ENCODE measurements at places on chromosomes 5 and 9.

- H3K27me3 ChIP-seq: peaks cover 90% of the 10 kb centered on the region
- H3K27ac ChIP-seq: no peak overlapping the region
- no peak for DNase-seq
- no peaks in the 10 kb centered on the region for H3K36me3 ChIP-seq
- H3K4me3 ChIP-seq: no peak overlapping the region
Observed at GRCh38 chr5:55222092-55222984, 4.8 kb downstream of the MCIDAS start.

DNA sequence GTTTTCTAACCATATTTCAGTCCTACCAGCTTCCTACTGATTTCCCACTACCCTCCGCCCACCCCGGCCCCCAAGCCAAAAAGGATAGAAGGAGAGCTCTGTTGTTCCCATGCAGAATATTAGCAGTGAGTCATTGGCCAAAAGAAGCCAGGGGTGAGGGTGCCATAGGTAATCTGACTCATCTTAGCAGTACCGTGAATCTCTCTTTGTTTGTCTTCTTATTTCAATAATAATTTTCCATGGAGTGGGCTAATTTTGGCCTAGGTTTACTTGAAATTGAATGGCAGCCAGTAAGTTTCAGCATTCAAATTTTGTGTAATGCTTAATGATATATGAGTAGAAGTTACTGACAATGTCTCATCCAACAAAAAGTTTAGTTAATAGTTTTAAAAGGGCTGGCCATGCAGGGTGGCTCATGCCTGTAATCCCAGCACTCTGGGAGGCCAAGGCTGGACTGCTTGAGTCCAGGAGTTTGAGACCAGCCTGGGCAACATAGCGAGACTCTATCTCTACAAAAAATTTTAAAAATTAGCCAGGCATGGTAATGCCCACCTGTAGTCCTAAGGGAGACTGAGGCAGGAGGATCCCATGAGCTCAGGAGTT, 74.2 kb downstream of the C9orf152 start:
- H3K4me3 ChIP-seq: no peak overlapping the region
- peaks cover 58% of the 10 kb centered on the region for H3K4me1 ChIP-seq
- no peak for DNase-seq
- no peak overlapping the region for H3K27ac ChIP-seq

- no peak for DNase-seq
- H3K27ac ChIP-seq: no peak overlapping the region
- H3K27me3 ChIP-seq: no peaks in the 10 kb centered on the region
- peaks cover 41% of the 10 kb centered on the region for H3K4me1 ChIP-seq
- H3K36me3 ChIP-seq: no peaks in the 10 kb centered on the region
- H3K4me3 ChIP-seq: no peak overlapping the region
Observed at GRCh38 chr5:143691945-143692290, 120.0 kb upstream of the HMHB1 start.

DNA sequence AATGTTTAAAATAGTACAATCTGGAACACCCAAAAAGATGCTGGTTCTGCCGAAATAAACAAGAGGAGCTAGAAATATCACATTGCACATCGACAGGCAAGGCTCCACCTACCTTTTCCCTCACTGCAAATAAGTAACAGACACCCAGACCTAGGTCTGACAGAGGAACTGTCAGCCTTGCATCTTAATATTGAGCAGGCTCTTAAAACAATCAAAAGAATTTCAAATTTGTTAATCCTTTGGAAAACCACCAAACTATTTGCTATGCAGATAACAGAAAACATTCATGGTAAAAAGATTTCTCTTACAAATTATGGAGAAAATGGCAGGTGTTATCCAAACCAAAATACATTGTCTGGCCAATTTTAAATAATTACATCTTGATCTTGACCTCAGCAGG, 71.3 kb downstream of the FRMD3 start:
- no peaks in the 10 kb centered on the region for H3K27me3 ChIP-seq
- DNase-seq: no peak
- H3K36me3 ChIP-seq: no peaks in the 10 kb centered on the region
- peaks cover 32% of the 10 kb centered on the region for H3K4me1 ChIP-seq
- H3K4me3 ChIP-seq: no peak overlapping the region

DNA sequence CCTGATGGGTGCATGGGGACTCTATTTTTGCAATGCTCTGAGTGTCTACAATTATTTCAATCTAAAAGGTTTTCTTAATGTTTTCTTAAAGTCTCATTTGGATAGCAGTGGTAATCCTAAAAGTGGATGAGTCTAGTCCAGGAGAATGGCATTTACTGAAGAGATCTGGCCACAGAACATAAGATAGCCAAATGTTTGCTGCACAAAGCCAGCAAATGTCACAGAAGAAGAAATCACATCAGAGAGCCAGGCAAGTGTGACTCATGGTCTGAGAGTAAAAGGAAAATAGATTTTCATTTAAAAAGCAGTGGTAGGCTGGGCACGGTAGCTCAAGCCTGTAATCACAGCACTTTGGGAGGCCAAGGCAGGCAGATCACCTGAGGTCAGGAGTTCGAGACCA, 352.7 kb upstream of the GRAMD2B start:
- no peaks in the 10 kb centered on the region for H3K36me3 ChIP-seq
- no peaks in the 10 kb centered on the region for H3K4me1 ChIP-seq
- H3K4me3 ChIP-seq: no peak overlapping the region
- no peak overlapping the region for H3K27ac ChIP-seq

DNA sequence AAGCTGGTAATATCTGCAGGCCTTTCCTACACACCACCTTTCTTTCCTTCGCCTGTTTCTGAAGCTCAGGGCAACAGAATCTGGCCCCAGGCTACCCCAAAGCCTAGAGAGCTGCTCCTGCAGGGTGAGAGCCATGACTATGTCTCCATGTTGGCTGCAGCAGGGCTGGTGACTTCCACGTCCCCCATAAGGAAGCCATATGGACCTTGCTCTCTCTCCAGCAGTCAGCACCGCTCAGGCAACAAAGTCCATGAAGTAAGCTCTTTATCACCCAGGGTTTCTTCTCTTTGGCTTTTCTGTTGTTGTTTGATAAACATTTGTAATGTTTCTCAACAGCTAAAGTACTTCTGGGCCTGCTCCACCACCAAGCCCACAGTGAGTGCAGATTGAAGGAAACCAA, 125.2 kb downstream of the SLIT3 start:
- no peak for DNase-seq
- H3K4me1 ChIP-seq: no peaks in the 10 kb centered on the region
- no peaks in the 10 kb centered on the region for H3K36me3 ChIP-seq

- H3K27ac ChIP-seq: no peak overlapping the region
- no peak for DNase-seq
- no peak overlapping the region for H3K4me3 ChIP-seq
Observed at GRCh38 chr5:128668921-128669320, 130.9 kb upstream of the FBN2 start.

GRCh38 chr9:133718563-133719315, 19.4 kb downstream of the SARDH start:
- peak; percentile 49 for DNase-seq
- no peaks in the 10 kb centered on the region for H3K36me3 ChIP-seq
- no peaks in the 10 kb centered on the region for H3K4me1 ChIP-seq

GRCh38 chr9:126643945-126644527, 30.3 kb downstream of the LMX1B start:
- no peak overlapping the region for H3K4me3 ChIP-seq
- no peaks in the 10 kb centered on the region for H3K36me3 ChIP-seq
- no peak overlapping the region for H3K27ac ChIP-seq
- no peaks in the 10 kb centered on the region for H3K4me1 ChIP-seq
- H3K27me3 ChIP-seq: peaks cover 20% of the 10 kb centered on the region
- DNase-seq: no peak

DNA sequence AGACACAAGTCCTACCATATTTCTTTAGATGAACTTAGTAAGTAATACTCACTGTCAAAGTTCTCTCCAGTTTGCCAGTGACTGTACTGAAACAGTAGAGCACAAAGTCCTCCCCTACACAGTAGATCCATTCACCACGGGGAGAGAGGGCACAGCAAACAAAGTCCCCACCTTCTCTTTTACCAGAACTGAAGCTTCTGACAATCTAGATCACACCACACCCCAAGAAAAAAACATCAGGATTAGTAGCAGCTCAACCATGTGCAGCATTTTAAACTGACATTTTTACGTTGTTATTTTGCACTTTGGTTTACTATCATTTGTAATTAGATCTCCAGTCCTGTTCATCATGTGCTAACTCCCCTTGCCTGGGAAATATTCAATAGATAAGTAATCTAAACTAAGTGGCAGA, 23.0 kb downstream of the DNAJA1 start:
- peaks cover 72% of the 10 kb centered on the region for H3K36me3 ChIP-seq
- H3K27me3 ChIP-seq: no peaks in the 10 kb centered on the region
- no peak overlapping the region for H3K27ac ChIP-seq
- H3K4me1 ChIP-seq: peaks cover 3% of the 10 kb centered on the region

DNA sequence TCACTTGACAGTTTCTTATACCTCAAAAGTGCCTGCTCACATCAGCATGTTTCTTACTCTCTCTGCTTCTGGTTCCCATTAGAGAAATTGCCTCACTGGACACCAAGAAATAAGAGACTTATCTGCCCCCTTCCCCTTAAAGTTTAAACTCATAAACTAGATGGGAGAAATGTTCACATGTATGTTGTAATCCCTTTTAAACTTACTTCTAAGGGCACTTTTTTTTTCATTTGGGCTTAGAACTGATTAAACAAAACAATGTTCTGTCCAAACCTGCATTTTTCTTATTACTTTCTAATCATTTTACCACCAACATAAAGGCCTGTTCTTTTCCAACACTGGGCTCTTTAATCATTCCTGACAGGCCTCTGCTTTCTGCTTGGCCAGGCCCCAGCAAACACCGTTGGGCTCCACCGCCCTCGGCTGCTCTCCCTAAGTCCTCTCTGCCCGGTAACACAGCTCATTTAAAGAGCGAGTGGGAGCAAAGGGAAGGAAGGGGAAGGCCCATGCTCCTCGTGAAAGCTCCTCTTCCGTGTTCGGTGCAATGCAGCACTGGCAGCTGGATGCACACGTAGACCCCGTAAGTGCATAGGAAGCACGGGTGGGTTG, 53.4 kb downstream of the ROR2 start:
- no peak overlapping the region for H3K27ac ChIP-seq
- H3K4me3 ChIP-seq: peak overlapping the region; percentile 4
- DNase-seq: peak; percentile 42
- peaks cover 38% of the 10 kb centered on the region for H3K4me1 ChIP-seq
- no peaks in the 10 kb centered on the region for H3K27me3 ChIP-seq

DNA sequence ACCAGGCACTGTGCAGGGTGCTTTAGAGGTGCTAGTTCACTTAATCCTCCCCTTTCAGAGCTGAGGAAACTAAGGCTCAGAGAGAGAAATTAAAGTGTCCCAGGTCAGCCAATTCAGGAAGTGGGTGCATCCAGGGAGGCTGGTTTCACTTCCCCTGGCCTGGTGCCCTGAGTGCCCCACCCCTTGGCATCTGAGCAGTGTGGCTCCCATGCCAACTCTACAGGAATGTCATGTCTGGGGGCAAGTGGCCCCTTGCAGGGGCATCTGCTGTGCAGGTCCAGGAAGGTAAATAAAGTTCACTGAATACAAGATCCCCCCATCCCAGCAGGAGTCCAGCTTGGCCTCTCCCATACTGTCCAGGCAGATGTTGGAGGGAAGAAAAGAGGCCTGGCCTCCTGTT, 4.4 kb upstream of the N4BP3 start:
- no peak overlapping the region for H3K4me3 ChIP-seq
- peaks cover 10% of the 10 kb centered on the region for H3K4me1 ChIP-seq

- no peak overlapping the region for H3K27ac ChIP-seq
- no peaks in the 10 kb centered on the region for H3K4me1 ChIP-seq
- no peak overlapping the region for H3K4me3 ChIP-seq
- no peak for DNase-seq
- H3K27me3 ChIP-seq: no peaks in the 10 kb centered on the region
Observed at GRCh38 chr9:122785269-122785668, 3.5 kb upstream of the OR5C1 start.

- H3K4me1 ChIP-seq: peaks cover 57% of the 10 kb centered on the region
- DNase-seq: no peak
- H3K27me3 ChIP-seq: no peaks in the 10 kb centered on the region
- no peaks in the 10 kb centered on the region for H3K36me3 ChIP-seq
- peak overlapping the region; percentile 77 for H3K4me3 ChIP-seq
- H3K27ac ChIP-seq: peak overlapping the region; percentile 92
Observed at GRCh38 chr5:176542596-176543427, 5.6 kb upstream of the RNF44 start.

- H3K4me3 ChIP-seq: no peak overlapping the region
- no peaks in the 10 kb centered on the region for H3K27me3 ChIP-seq
- no peak overlapping the region for H3K27ac ChIP-seq
Observed at GRCh38 chr9:71761938-71762353, 6.4 kb downstream of the CEMIP2 start.

DNA sequence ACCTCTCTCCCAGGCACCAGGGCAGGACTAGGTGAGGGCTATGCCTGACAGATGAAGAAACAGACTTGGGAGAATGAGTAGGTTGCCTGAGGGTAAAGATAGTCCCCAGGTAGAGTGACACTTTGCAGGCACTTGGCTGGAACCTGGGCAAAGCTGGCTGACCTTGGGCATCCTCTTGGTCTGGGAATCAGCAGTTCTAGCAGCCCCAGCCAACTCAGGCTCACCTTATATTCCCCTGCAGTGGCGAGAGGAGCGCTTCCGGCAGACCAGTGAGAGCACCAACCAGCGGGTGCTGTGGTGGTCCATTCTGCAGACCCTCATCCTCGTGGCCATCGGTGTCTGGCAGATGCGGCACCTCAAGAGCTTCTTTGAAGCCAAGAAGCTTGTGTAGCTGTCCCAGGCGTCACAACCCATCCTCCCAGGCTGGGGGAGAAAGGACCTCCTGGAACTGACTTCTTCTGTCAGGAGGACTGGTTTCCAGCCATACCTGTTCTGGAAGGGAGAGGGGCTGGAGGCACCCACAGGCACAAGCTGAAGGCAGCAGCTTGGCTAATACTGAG, 3.1 kb downstream of the TMED9 start:
- H3K36me3 ChIP-seq: peaks cover 36% of the 10 kb centered on the region
- H3K27me3 ChIP-seq: no peaks in the 10 kb centered on the region
- H3K4me3 ChIP-seq: no peak overlapping the region
- H3K4me1 ChIP-seq: peaks cover 17% of the 10 kb centered on the region

GRCh38 chr9:74303945-74304344, 193.2 kb upstream of the RORB start:
- H3K27me3 ChIP-seq: no peaks in the 10 kb centered on the region
- no peaks in the 10 kb centered on the region for H3K4me1 ChIP-seq
- H3K27ac ChIP-seq: no peak overlapping the region
- no peaks in the 10 kb centered on the region for H3K36me3 ChIP-seq
- no peak for DNase-seq

DNA sequence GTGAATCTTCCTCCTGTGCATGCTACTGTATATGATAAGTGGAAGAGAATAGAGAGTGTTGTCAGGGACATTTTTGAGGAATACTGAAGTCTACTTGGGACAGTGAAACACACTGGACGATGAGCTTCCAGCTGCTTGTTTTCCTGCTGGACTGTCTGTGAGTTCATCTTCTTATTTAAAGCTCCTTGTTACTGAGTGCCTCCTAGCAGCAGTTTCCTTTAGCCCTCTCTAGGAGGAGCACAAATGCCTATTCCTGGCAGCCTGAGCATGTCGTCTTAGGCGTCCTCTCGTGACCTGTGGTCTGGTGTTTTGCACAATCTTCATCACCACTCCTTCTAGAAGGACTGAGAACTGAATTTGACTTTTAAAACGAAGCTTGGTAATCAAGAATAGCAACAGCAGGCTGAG, 43.8 kb downstream of the ANKRD33B start:
- H3K4me1 ChIP-seq: peaks cover 19% of the 10 kb centered on the region
- no peaks in the 10 kb centered on the region for H3K27me3 ChIP-seq
- H3K4me3 ChIP-seq: peak overlapping the region; percentile 8
- H3K27ac ChIP-seq: peak overlapping the region; percentile 78
- H3K36me3 ChIP-seq: no peaks in the 10 kb centered on the region
